ENCODE measurements at places on chromosomes 3 and 15.

- DNase-seq = no peak
These were observed 3.8 kb downstream of the PLD1 start for GRCh38 chr3:171806200-171807128.

- DNase-seq = no peak
These were observed 1.8 kb upstream of the CTDSPL start for GRCh38 chr3:37859908-37860199.

GRCh38 chr3:19065027-19065426 lies 83.3 kb upstream of the KCNH8 start:
- no peak for DNase-seq

GRCh38 chr15:49656734-49657133 lies 35.9 kb downstream of the DTWD1 start:
- DNase-seq = no peak

DNA sequence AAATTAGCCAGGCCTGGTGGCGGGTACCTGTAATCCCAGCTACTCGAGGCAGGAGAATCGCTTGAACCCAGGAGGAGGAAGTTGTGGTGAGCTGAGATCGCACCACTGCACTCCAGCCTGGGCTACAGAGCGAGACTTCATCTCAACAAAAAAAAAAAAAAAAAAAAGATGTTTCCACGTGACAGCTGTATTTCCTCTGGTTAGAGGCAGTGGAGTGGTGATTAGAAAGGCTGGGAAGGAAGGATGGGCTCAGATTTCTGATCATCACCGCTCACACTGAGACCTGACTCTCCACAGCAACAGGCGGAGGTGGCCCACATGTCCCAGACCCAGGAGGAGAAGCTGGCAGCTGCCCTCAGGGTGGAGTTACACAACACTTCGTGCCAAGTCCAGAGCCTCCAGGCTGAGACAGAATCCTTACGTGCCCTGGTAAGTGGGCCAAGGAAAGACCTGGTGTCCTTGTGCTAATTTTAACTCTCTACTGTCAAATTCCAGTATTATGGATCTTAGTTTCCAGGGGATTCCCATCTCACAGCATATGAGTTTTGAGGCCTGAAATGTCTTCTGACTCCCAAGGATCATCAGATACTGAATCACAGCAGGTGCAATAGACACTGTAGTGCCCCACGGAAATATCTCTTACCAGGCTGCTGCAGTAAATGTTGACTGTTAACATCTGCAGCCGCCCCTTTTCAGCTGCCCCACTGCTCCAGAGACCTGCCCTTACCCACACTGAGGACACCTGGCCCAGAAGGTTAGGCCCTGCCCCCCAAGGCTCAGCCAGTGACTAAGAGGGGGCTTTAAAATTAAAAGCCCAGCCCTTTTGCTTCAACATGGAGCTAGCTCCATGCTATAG lies 66.9 kb downstream of the BFSP2 start:
- peak; percentile 77 for DNase-seq

GRCh38 chr15:99359769-99360168 lies 108.5 kb downstream of the LRRC28 start:
- DNase-seq = no peak

DNA sequence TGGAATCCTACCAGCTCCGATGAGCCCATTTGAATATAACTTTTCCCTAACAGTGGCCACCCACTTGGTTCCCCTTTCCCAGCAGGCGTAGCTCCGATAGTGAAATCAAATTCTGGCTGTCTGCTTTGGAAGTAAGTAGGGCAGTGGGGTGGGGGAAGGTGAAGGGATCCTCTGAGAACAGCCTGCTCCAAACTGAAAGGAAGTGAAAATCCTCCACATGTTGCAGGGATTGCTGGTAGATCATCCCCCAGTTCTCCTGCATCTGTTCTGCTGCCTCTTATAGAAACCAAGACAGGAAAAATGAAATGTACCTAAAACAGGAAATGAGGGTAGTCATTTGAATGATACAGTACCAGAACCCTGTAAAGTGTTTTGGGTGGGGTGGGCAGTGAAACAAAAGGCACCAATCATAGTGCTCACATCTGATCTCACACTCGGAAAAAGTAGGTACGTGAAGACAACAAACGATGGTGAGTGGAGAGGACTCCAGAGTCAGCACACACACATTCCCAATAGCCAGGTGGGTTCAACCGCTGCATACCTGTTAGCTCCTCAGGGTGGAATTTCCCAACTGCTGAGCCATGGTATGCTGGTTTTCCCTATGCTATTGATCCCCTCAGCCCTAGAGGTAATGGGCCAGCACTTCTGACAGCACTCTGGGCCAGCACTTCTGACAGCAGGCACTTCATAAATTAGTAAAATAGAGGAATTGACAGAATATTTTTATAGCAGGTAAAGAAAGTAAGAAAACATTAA lies 304.9 kb upstream of the ADAMTS9 start:
- no peak for DNase-seq

DNA sequence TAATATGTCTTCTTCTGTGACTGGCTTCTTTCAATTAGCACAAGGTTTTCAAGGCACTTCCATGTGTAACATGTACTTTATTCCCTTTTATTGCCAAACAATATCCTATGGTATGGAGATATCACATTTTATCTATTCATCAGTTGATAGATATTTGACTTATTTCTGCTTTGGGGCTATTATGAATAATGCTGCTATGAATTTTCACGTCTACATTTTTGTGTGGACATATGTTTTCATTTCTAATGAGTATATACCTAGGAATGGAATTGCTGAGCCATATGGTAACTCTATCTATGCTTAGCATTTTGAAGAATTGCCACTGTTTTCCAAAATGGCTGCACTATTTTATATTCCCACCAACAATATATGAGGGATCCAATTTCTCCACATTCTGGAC lies 3.6 kb upstream of the AGTR1 start:
- DNase-seq = no peak

DNA sequence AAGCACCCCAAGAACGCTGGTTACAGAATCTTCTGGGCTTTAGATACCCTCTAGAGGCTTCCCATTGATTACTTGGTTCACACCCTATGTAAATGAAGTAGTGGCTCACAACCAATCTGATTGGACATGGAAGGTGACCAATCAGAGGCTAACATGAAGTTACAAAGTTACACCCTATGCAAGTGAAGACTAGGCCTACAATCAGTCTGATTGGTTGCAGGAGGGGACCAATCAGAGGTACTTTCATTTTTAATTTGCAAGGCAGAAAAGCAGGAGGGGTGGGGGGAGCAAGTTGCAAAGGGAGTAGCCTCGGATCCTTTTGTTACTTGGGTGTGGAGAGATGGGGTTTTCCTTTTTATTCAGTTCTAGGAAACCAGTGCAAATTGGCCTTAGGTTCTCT lies 11.1 kb upstream of the RTP2 start:
- no peak for DNase-seq

GRCh38 chr3:10524799-10525301 lies 19.5 kb upstream of the ATP2B2 start:
- no peak for DNase-seq

DNA sequence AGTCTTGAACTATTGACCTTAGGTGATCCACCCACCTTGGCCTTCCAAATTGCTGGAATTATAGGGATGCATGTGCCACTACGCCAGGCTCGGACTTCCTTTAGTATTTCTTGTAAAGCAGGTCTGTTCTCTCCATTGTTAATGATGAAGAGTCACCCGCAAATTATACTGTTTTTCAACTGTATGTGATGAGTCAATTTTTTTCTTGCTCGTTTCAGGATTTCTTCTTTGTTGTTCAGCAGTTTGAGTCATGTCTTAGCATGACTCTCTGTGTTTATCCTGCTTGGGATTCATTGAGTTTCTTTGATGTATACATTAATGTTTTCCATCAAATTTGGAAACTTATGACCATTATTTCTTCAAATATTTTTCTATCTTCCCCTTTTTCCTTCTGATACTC lies 28.9 kb downstream of the GRAMD1C start:
- DNase-seq = no peak

DNA sequence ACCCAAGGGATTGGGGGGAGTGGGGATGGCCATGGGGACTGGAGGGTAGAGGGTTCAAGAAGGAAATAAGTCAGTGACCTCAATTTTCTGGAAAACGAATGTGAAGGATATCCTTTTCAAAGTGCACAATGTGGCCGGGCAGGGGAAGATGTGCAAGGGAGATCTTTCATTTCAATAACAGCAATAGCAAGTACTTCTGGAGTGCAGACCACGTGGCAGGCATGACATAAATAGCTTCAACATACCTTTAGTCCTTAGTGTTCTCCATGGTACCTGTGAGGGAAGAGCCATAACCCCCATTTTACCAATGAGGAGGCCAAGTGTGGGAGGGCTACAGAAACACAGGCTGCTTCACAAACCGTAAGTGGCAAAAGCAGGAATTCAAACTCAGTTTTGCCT lies 138.7 kb downstream of the FOXP1 start:
- DNase-seq = no peak
